IPS-NIHi11 (cell line): ENCODE measurements at places on chromosomes 11 and 22.

GRCh38 chr11:116043857-116044256 is 539.6 kb upstream of the CADM1 start:
- no peak for DNase-seq

DNA sequence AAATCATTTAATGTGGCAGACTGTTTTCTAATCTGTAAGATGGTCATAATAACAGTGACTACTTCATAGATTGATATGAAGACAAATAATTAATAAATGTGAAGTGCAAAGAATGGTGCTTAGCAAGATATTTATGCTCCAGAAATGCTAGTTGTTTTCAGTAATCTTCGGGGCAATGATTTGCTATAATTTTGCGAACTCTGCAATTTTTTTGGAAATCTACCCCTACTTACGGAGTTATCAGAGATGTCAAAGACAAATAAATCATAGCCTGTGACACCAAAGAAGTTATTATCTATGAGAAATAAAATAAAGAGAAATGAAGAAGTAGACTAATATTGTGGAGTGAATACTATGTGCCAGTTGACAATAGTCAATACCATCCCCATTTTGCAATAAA is 634.1 kb upstream of the LRRC4C start:
- no peak for DNase-seq

DNA sequence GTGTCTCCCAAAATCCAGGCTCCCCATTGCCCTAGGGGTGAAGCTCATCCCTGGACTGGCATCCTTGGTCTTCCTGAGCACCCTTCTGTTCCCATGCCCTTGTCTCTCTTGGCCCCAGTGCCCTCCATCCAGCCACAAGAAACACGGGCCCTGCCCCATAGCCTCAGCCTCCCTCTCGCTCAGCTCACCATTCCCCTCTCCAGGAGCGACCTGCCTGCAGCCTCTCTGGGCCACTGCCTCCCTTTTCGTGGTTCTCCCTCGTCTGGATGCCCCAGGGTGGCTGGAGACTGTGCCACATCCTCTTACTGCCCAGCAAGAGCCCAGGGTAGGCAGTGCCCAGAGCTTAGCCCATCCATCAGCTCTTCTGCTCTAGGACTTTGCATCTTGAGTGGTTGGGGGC is 532.1 kb downstream of the TBC1D22A start:
- DNase-seq, result no peak

GRCh38 chr11:72260574-72260973 is 16.6 kb upstream of the PHOX2A start:
- DNase-seq, result no peak

DNA sequence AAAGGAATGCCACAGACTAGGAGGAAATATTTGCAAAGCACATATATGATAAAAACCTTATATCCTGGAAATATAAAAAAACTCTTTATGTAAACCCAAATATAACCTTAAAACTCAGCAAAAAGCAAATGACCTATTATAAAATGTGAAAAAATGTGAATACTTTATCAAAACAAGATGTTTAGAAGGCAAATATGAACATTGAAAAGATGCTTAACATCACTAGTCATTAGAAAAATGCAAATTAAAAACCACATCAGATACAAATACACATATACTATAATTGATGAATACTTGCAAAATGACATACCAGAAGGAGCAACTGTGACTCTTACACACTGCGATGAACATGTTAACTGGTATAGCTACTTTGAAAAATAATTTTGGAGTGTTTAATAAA is 511.2 kb upstream of the LRRC4C start:
- DNase-seq, result no peak

- no peak for DNase-seq
Measured at GRCh38 chr11:119062779-119063178, 4.8 kb upstream of the VPS11 start.

GRCh38 chr22:42091455-42091782 is 847 bp upstream of the NDUFA6 start:
- no peak for DNase-seq

- DNase-seq, result no peak
Measured at GRCh38 chr22:42586381-42586780, 28.3 kb downstream of the POLDIP3 start.

DNA sequence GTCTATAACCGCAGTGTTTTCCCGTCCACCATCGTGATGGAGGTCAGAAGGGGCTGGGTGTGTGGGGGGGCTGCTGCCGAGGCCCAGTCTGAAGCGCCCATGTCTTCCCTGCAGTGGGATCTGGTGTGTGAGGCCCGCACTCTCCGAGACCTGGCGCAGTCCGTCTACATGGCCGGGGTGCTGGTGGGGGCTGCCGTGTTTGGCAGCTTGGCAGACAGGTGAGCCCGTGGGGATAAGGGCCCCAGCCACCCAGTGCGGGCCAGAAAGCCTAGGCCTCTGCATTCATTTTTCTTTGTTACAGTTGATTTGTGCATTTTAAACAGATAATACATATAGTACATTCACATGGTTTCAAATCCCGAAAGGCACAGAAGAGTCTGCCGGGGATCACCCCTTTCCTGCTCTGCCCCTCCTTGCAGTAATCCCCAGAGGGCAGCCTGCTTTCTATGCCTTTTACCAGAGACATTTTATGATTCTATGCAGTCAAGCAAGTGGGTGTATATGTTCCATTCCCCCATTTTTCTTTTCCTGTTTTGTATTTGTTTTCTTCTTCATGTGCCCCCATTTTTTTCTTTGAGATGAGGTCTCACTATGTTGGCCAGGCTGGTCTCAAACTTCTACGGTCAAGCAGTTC is 32.6 kb downstream of the CAPN1 start:
- DNase-seq, result no peak

- no peak for DNase-seq
Measured at GRCh38 chr22:29581799-29582198, 886 bp upstream of the NIPSNAP1 start.
